ENCODE measurements at places on chromosomes 6 and 20. TPM values are rescaled to one million over a fixed set of nuclear protein-coding genes. Genes with fewer than 3 reads are reported as not detected.

The FERMT1 gene
- total RNA-seq: 2.1 TPM

The MRAP2 gene
- not detected for total RNA-seq

The RBM39 gene
- 112 TPM for total RNA-seq

The SLC32A1 gene
- total RNA-seq: not detected

The KCNS1 gene
- total RNA-seq: 0.38 TPM

The RIMS4 gene
- total RNA-seq: 0.11 TPM

The LY86 gene
- total RNA-seq: 0.67 TPM

The ESR1 gene
- 0.38 TPM for total RNA-seq

The PNPLA1 gene
- not detected for total RNA-seq

The SLC35B3 gene
- total RNA-seq: 6.5 TPM

The STX16 gene
- 26.3 TPM for total RNA-seq

The COL19A1 gene
- total RNA-seq: 3.0 TPM

The SHLD1 gene
- total RNA-seq: 0.94 TPM

The WFDC10B gene
- total RNA-seq: not detected

The NKAPL gene
- total RNA-seq: 5.3 TPM

The AKAP12 gene
- total RNA-seq: 10.0 TPM

DNA sequence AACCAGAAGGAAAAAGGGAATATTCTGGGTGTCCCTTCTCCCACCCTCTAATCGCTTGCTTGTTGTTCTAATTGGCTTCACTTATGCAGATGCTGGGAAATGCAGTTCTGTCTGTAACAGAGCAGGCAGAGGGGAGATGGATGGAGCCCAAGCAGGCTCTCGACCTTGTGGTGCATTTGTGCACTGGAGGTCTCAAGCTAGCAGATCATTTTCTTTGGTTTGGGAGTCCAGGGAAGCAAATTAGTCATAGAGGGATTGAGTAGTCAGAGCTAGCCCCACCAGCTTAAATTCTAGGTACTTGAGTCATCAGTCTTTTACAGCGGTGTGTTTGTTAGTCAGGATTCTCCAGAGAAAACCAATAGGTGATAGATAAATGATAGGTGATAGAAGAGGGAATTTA is 234.7 kb upstream of the ECI2 start:
- no peak for DNase-seq

GRCh38 chr6:148703900-148704299 is 42.9 kb upstream of the UST start:
- DNase-seq: no peak

DNA sequence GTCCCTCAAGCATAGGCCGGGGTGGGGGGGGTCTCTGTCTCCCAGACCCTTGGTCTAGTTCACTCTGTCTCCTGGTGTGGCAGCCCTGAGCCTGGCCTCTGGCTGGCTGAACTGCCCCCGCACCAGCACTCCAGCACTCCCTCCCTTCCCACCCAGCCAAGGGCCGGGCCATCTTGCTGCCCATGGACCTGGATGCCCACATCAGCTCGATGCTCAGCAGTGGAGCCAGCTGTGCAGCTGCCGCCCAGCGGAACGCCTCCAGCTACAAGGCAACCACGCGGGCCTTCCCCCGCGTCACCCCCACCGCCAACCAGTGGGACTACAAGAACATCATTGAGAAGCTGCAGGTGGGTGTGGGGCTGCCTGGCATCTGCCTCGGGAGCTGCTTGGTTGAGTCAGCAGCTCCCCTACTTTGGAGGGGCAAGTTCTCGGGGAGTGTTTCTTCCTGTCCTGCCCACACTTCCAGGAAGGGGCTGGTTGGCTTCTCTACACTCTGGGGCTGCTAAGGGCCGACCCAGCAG is 28.4 kb downstream of the UQCC2 start:
- no peak for DNase-seq

GRCh38 chr6:1952740-1953360 is 292.6 kb downstream of the GMDS start:
- no peak for DNase-seq

DNA sequence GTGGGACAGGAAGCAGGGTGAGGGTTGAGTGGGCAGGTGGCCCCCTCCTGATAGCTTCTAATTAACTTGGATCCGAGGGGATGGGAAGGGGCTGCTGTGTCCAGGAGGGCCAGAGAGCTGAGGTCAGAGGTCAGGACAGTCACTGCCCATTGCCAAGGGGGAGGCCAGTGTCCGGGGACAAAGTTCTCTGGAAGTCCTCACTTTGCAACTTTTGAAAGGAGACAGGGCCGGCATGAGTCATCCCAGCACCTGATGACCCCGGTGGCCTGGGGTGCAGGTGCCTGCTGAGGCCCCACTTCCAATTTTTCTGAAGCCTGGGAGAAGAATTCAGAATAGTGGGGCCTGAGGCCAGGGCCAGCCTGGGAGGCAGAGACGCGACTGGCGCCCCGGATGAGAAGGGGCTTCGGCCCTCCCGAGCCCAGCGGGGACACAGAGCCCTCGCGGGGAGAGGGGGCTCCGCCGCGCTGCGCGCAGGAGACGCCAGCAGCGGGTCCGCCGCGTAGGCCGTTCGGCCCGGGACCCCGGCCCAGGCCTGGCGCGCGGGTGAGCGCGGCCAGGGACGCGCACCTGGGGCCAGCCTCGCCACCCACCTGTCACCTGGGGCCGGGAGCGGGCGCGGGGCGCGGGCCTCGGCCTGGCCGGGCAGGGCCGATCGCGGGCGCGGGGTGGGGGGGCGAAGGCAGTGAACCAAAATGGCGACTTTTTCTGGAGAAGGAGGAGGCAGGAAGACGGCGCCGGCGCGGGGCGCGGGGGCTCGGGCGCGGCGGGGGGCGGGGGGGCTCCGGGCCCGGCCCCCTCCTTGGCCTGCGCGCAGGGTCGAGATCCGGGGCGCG is 586 bp downstream of the ZNF512B start:
- peak; percentile 45 for DNase-seq

DNA sequence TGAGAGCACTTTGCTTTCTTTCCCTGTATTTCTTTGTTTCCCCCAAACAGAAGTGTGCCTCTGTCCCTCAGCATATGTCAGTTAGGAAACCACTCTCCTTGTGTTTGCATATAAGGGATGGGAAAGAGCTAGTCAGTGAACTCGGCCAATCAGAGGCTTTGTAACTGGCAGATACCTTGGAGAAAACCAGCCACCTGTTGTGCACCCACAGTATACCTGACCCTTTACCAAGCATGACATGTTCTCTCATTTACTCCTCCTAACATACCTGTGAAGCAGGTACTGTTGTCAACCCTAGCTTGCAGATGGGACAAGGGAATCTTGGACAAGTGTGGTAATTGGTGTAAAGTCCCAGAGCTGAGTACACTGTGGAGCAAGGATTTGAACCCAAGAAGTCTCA is 96.1 kb upstream of the FAM8A1 start:
- DNase-seq: no peak

GRCh38 chr20:62350098-62350628 is 16.9 kb downstream of the LAMA5 start:
- peak; percentile 22 for DNase-seq

DNA sequence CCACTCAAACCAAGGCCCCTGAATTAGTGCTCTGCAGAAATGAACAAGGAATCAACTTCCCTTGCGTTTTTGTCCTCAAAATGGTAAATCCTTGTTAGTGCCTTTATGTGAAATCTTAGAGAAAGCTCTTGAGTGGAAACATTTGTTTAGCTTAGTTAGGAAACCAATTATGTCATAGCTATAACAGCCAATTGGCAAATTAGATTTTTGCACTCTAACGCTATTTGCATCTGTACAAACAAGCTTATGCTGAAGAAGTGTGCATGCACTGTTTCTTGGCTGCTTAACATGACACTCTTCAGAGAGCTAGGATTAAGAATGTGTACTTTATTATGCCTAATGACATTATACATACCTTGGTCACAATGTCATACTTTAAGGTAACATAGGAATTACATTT is 622.6 kb upstream of the SLC35B3 start:
- DNase-seq: no peak

DNA sequence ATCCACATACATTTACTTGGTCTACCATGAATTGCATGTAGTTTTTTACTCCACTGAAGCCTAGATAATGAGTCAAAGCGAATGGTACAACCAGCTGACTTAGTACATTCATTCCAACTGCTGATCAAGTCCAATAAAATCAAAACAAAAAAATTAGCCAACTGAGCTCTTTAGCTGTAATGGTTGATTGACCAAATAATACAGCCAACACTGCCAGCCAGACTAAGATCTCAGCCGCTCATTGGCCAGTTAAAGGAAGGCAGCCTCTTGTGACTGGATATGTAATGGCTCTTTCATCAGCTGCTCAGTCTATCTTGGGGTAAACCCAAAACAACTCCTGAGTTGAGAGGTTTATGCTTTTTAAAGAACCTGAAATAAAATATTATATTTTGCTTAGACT is 204.3 kb upstream of the RSPO3 start:
- no peak for DNase-seq

GRCh38 chr6:18277237-18278006 is 13.1 kb upstream of the DEK start:
- no peak for DNase-seq

GRCh38 chr6:14797875-14798593 is 447.8 kb upstream of the JARID2 start:
- no peak for DNase-seq

DNA sequence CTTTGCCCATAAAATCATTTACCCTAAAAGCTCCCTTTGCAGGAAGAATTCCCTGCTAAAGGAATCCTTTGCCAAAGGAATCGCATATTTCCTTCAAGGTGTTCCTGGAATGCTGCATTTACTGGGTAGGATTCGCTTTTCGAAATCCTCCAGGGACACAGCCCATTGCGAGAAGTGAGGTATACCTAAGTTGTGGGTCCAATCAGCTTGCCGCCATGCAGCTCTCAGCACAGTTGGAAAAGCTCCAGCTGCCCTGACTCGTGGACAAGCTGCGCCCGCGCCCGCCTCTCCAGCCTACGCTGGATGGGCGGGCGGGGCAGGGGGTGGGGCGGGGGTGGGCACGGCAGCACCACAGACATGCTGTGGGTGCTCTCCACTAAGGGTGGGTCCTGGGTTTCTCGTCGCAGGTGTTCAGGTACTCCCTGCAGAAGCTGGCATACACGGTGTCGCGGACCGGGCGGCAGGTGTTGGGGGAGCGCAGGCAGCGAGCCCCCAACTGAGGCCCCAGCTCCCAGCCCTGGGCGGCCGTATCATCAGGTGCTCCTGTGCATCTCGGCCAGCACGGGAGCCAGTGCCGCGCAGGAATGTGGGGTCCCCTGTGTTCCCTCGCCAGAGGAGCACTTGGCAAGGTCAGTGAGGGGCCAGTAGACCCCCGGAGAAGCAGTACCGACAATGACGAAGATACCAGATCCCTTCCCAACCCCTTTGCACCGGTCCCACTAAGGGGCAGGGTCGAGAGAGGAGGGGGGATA is 1.4 kb downstream of the NNAT start:
- peak; percentile 86 for DNase-seq

GRCh38 chr20:44496976-44497375 is 21.3 kb downstream of the TTPAL start:
- no peak for DNase-seq

DNA sequence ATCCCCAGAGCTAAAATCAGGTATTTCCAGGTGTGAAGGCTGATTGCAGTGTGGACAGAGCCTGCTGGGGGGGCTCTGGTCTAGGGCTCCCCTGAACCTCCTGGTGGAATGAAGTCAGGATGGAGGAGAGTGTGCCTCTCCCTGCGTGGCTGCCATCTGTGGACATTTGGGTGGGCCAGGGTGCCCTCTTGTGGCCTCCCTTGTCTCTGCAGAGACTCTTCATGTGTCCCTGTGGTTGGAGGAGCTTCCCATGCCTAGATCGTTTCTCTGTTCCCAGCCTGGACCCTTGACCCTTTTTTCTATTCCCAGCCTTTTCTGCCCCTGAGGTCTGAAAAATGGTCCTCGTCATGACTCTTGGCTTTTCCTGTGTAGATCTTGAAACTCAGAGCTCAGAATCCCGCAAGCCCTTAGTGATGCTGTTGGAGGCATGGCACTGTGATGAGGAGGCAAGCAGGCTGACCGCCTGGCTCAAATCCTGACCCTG is 9.9 kb upstream of the PSMF1 start:
- peak; percentile 49 for DNase-seq

GRCh38 chr20:32574296-32575226 is 10.6 kb downstream of the NOL4L start:
- DNase-seq: no peak

GRCh38 chr6:115544765-115545671 is 515.7 kb downstream of the FRK start:
- peak; percentile 43 for DNase-seq

DNA sequence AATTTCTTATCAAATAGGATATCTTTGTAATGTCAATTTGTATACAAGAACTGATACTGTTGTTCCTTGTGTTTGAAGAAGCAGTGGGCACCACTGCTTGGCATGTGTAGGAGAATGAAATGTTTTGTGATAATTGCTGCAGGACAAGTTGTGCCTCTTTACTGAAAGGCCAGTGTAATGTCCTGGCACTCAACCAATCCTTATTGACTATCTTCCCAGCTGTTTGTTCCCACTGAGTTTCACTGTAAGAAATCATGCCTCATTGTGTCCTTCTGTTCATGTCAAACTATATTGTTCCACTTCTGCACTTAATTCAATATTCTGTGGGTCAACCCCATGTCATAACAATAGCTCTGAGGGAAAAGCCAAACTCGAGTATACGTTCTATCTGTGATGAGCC is 136.1 kb upstream of the FAM83B start:
- no peak for DNase-seq

DNA sequence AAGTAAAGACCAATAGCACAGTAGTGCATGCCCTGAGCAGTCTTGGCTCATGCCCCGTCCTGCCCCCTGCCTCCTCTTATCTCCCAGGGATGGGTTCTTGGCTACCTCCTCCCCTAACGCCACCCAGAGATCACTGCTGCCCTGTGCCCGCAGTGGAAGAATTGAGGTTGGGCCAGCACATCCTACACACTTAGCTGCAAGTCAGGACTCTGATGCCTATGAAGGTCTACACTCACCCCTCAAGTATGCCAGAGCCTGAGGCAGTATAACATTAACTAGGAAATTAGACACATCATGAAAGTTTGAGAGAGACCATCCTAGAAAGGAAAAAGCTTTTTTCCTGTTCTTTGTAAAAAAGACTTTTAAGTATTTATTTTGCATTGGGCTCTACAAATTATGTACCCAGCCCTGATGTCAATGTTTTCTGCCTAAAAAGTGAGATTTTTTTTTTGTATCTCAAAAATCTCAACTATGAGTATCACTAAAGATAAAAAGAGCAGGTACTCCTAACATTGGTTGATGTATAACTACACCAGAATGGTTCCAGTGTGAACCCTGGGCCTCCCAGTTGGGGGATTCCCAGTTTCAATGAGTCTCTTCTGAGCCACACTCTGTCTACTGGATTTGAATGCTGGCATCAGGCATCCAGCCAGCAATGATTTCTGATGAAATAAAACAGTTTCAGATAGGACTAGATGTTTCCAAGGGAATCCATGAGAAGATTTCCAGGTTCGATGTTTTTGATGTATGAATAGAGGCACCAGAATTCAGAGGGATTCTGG is 115.4 kb downstream of the ISM1 start:
- no peak for DNase-seq
